ENCODE measurements at places on chromosomes 3 and 15.

DNA sequence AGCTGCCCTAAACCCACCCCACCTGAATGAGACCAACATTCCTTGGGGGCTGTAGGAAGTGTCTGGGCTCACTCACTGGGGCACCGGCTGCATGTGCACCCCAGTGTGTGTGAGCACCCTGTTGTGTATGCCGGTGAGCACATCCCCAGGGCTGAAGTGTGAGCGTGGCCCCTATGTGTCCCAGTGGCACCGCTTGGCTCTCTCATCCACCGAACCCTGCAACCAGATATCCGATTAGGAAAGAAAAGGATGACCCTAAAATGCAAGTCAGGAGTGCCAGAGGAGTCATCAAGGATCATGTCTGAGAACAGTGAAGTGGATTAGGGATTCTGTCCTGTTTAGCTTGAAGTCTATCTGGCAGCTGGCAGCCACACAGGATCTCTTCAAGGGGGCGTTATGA lies 84.0 kb upstream of the ALDH1L1 start:
- no peak for DNase-seq

DNA sequence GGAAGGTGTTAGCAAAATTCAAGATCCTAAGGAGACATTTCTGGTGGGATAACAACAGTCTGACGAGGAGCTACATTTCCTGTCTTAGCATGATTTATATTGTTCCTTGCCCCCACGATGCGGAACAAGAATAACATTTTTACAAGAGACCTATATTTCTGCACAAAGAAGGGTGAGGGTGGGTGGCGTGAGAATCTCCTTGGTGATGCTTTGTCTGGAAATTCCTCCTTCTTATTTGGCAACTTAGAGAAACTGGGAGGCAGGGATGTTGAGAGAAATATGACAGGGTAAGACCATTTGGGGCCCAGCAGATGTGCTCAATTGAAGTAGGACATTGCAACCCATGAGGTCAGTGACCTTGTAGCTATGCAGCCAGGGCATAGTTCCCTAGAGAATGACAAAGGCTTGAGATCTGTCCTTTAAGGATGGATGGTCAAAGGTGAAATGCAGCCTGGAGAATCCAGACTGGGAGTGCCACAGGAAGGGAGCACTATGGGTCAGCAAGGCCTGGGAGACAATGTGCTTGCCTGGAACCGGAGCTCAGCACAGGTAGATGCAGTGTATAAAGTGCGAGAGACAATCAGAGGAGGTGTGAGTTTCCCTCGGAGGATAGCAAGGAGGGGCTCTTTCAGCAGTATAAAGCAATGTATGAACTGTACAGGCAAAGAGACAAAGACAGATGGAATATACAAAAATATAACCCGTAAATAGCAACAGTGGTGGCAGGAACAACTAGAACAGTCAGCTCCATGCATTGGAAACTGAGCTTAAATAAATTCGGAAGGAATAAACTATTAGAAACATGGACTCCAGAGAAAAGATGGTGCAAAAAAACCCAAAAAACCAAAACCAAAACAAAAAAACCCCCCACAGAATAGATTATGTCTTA lies 317.6 kb upstream of the TBL1XR1 start:
- DNase-seq = no peak

- DNase-seq = no peak
These were observed 65.1 kb downstream of the MRPL46 start for GRCh38 chr15:88401996-88402656.

DNA sequence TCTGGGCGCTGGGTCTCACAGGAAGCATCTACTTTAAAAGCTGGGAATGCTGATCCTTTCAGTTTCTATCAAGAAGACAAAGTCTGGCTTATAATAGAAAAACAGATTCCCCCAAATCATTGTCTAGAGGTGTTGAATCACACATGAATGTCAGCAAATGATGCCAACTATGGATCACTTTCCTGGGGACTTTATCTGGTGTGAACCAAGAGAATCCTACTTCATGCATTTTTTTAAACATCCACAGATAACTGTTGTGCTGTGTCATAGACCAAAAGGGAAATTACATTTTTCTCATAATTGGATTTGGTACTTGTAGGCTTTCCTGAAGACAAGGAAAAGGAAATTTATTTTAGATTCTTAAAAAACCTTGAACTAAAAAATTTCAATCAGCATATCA lies 132.7 kb downstream of the CD47 start:
- no peak for DNase-seq

GRCh38 chr3:155863072-155863784 lies 7.2 kb upstream of the GMPS start:
- no peak for DNase-seq

- DNase-seq = no peak
These were observed 198.8 kb upstream of the CTNNB1 start for GRCh38 chr3:41000471-41000870.

- no peak for DNase-seq
These were observed 136.4 kb upstream of the IQSEC1 start for GRCh38 chr3:13209634-13209997.

GRCh38 chr3:150798122-150798618 lies 35.2 kb upstream of the SIAH2 start:
- no peak for DNase-seq

GRCh38 chr3:139832998-139833397 lies 102.0 kb upstream of the CLSTN2 start:
- DNase-seq = no peak

GRCh38 chr3:149407898-149408297 lies 30.4 kb upstream of the TM4SF1 start:
- no peak for DNase-seq

DNA sequence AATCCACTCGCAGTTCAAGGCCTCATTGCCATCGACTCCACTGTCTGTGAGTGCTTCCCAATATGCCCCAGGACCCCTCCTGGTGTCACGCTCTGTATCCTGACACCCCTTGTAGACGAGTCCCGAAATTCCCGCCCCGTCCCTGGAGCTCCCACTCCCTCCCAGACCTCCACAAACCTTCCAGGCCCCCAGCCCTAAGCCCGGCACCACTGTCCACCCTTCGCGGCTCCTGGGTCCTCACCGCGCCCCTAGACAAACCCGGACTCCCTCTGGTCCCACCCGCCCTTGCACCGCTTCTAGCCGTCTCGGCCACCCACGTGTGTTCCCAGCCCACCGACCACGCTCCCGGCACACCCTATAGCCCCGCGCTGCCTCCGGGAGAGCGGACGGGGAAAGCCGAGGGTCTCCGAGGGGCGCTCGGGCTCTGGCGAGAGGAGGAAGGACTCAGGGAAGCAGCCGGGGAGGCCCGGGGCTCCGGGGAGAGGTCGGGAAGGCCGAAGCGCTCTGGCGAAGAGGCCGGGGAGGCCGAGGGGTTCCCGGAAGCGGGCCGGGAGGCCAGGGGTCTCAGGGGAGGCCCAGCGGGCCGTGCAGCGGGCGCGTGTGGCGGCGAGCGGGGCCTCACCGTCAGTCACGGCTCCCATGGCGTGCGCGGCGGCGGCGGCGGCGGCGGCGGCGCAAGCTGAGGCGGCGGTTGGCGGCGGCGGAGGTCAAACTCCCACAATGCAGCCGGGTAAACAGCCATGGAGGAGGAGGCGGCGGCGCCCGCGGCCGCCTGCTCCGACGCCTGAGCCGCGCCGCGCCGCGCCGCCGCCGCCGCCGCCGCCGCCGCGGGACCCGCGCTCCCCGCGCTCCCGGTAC lies at the start of the genes ATXN7 and THOC7:
TSS of gene ATXN7 (plus strand) at position 718 of the 858 bp plus-strand sequence. CDS start 48,732 bp downstream, outside the sequence.
TSS of gene THOC7 (minus strand) at position 656 of the 858 bp plus-strand sequence. CDS start at position 641, 15 bp downstream.
- DNase-seq = peak; percentile 19

- DNase-seq = no peak
These were observed 92.1 kb downstream of the TRIM42 start for GRCh38 chr3:140769951-140770350.

GRCh38 chr15:41955807-41956525 lies 16.4 kb downstream of the EHD4 start:
- DNase-seq = no peak

GRCh38 chr3:146496726-146497125 lies 27.4 kb upstream of the PLSCR2 start:
- no peak for DNase-seq

GRCh38 chr3:27593173-27593572 lies 109.0 kb upstream of the SLC4A7 start:
- no peak for DNase-seq

- no peak for DNase-seq
These were observed 57.6 kb downstream of the TAFA4 start for GRCh38 chr3:68874551-68875348.

- no peak for DNase-seq
These were observed 3.6 kb downstream of the CLEC3B start for GRCh38 chr3:45029661-45030060.

GRCh38 chr3:36648241-36649034 lies 115.9 kb downstream of the DCLK3 start:
- no peak for DNase-seq

GRCh38 chr3:25277503-25277902 lies 150.6 kb upstream of the RARB start:
- DNase-seq = no peak

DNA sequence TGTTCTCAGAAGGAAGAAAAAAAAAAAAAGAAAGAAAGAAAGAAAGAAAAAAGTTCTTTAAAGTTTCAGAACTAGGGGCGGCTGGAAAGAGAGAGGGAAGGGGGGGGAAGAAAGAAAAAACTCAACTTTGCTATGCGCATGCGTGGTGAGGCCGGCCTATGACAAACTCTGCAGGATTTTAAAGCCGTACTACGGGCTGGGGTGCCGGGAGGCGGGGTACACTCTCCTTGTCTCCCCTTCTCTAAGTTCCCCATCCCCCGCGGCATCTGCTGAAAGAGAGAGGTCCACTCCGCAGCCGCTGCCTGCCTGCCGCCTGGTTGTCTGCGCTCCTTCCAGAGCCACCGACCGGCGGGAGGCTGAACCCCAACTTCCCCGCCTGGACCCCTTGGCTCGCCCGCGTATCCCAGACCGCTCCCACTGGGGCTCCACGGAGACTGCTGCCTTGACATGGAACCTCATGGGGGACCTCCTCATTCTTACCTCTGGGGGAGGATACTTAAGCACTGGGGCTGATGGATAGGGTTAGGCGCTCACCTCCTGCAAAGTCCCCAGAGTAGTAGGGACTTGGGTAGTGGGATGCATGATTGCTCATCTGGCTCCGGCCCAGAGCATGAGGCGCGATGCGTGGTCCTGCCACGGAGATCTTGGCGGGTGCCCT lies 1.4 kb upstream of the WNT5A start:
- DNase-seq = no peak

- no peak for DNase-seq
These were observed 229.1 kb upstream of the IGF1R start for GRCh38 chr15:98419173-98419780.

- peak; percentile 0 for DNase-seq
These were observed 147.0 kb upstream of the SLCO3A1 start for GRCh38 chr15:91706322-91707032.

All from NCI-H1930 (cell line).